Erythroblast (primary cell): ENCODE measurements at places on chromosomes 1 and 21.
A peak's percentile ranks its signal among the peaks of the same experiment; 100 is the strongest.

- DNase-seq: no peak
Measured at GRCh38 chr1:82893712-82894470, 1093.2 kb downstream of the ADGRL2 start.

DNA sequence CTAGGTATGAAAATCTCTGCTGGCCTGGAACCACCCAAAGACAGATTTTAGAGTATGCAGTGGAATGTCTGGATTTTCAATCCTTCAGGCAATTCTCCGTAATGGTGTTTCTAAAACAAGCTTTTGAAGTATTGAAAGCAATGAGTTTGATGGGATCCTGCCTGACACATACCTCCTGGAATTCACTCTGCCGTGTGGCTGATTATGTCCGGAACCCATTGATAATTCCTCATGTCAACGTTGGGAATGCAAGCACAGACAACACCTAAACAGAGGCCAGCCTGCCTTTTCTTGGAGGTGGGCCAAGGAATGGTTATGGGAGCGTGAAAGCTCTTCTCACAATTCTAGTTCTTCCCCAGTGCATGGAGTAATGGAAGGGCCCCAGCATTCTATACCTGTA is 168.9 kb upstream of the HMCN1 start:
- no peak for DNase-seq

GRCh38 chr1:111110197-111110899 is 29.5 kb downstream of the DRAM2 start:
- no peak for DNase-seq

DNA sequence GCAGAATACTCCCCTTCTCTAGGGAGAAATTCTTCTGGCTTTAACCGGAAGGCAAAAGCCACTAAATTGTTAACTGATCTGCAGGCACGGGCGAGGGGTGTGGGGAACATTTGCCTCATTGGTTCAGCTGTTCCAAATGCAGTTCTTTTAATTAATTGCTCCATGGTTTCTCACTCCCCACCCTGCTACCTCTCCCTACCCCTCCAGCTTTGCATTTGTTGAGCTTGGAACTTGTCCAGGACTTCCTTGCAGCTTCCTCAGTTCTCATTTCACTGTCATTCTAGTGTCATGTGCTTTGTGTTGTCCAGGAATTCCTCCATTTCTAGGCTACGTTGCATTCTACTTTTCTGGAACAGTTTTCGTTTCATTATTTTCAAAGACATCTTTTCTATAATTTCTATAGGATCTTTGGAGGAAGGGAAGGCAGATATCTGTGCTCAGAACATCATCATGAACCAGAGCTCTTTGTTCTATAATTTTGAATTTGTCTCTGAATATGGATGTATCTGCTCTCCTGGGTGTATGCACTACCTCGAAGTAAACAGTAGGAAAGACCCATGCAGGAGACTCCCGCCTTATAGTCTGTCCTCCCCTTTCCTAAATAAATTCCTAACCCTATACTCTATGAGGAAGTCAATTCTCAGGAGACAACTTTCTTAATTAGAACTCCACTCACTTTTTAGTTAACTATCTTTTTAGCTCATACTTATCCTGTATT is 132.4 kb upstream of the LMO4 start:
- DNase-seq: no peak

DNA sequence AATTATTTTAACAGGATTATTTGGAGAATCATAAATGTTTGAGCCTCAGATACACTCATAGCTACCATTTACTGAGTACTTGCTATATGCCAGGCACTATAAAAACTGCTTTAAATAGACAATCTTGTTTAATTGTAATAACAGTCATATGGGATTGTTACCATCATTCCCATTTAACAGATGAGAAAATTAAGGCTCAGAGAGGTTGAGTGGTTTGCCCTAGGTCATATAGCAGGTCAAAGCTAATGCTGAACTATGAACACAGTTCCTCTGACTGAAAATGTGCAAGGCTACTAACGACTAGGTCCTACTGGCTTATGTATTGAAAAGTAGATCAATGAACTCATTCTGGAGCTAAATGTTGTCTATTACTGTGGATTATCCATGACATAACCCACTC is 63.4 kb downstream of the DDR2 start:
- DNase-seq: no peak

GRCh38 chr1:155888481-155888880 is 22.7 kb downstream of the RIT1 start:
- no peak for DNase-seq

DNA sequence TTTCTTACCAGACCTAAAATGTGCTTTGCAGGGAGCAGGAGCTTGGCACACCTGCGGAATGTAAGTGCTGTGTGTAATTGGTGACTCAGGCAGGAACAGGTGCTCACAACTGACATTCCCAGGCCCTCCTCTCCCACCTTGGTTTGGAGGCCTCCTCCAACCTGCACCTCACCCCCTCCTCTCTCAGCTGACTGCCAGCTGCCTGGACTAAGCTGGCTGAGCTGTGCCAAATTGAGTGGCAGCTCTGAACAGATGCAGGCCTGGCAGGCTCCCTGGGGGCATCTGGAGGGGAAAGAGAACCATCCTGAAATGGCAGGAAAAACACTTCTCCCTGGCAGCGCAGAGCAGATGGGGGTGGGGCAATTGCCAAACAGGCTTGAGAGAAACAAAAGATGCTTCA is 91.7 kb upstream of the PGBD5 start:
- no peak for DNase-seq

- no peak for DNase-seq
Measured at GRCh38 chr1:192564099-192564498, 11.5 kb upstream of the RGS1 start.

DNA sequence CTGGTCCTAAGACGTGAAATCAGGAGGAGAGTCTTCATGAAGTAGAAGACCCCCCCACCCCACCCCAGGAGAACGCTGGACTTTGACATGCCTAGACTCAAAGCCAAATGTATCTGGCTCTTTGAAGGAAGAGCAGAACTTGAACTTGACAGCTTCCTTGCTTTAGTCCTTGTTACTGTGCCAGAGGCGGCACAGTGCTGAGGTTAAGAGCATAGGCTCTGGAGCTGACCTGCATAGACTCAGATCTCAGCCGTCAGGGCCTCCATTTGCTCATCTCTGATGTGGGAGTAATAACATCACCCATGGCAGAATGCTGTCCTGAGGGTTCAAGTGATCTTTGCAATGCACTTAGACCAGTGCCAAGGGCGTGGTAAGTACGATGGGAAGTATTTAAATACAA is 39.0 kb downstream of the COL6A1 start:
- no peak for DNase-seq

DNA sequence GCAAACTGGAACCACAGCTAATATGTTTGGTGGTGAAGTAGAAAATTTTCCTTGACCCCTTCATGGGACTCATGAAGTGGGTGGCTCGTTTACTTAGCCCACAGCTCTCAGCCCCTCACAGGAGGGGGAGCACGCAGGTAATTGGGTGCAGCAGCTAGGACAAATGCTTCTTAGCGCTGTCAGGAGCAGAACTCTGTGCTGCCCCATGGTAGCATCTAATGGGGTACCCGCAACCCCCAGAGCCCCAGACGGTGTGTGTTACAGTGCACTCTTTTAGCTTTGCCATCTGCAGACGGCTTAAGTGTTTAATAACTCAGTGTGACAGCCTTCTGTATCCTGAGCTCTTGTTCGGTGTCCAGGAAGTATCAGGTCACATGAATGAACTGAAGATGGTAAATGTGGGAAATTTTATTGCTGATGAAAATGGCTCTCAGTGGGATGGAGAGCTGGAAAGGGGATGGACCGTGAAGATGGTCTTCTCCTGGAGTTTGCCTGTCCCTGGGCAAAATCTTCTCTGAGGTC is 189.6 kb upstream of the ZRANB2 start:
- no peak for DNase-seq

DNA sequence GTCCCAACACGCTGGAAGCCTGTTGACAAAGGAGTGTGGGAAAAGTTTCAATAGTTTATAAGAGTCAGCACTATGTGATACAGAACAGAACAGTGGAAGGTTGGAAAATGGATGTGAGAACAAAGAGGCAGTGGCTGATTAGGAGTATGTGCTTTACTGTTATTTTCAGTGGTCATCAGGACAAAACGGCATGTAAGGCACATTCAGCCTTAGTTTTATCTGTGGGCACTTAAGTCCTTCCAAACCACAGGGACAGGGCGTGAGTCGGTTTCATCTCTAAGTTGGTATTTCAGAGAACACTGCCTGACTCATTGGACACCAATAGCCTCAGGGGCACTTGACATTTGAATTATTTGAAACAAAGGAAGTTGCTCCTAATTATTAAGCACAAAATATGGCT is 306.9 kb downstream of the ASTN1 start:
- no peak for DNase-seq

- no peak for DNase-seq
Measured at GRCh38 chr1:9212735-9213134, 21.8 kb upstream of the H6PD start.

DNA sequence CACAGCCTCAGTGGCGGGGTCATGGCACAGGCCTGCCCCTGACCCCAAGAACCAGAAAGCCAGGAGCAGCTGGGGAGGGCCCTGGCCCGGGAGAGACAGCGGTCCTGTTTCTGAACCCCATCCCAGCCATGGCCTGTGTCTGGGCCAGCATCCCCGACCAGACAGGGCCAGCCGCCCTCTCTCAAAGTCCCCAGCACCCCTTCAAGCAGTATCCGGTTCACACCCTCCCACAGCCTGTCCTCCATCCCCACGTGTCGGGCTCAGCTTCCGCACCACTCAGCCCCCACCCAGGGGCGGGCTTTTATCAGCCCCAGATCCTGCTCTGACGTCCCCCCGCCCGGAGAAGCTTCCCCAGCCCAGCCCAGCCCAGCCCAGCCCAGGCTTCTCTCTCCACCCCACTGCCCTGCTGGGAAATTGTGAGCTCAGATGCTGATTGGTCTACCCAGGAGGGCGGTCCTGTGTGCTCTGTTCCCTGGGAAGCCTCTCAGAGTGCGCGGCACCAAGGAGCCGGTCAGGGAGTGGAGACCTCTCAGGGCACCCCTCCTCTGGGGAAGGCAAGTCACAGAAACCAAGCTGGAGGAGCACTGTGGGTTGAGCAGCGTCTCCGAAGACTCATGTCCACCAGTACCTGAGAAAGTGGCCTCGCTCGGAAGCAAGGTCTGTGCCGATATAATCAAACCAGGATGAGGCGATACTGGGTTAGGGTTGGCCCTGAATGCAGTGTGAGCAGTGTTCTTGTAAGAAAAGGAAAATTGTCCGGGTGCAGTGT is 4.7 kb upstream of the FAAP20 start:
- DNase-seq: peak; percentile 92

GRCh38 chr1:234260578-234260977 is 112.7 kb upstream of the COA6 start:
- no peak for DNase-seq

DNA sequence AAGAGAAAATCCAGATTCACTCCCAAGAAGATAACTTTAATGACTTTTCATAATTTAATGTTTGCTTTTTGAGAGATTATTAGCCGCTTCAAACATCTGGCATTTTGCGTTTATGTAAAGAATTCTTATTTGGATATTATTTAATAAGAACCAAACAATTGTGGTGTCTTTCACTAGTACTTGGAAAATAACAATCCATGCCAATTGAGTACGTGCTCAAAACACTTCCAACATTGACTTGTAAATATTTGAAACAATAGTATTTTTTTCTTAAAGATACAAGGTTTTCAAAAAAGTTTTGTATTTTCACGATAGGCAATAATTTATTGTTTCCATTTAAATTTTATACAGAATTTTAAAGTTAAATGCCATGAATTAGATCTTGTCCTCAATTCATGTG is 498.7 kb downstream of the AMY1C start:
- DNase-seq: no peak

DNA sequence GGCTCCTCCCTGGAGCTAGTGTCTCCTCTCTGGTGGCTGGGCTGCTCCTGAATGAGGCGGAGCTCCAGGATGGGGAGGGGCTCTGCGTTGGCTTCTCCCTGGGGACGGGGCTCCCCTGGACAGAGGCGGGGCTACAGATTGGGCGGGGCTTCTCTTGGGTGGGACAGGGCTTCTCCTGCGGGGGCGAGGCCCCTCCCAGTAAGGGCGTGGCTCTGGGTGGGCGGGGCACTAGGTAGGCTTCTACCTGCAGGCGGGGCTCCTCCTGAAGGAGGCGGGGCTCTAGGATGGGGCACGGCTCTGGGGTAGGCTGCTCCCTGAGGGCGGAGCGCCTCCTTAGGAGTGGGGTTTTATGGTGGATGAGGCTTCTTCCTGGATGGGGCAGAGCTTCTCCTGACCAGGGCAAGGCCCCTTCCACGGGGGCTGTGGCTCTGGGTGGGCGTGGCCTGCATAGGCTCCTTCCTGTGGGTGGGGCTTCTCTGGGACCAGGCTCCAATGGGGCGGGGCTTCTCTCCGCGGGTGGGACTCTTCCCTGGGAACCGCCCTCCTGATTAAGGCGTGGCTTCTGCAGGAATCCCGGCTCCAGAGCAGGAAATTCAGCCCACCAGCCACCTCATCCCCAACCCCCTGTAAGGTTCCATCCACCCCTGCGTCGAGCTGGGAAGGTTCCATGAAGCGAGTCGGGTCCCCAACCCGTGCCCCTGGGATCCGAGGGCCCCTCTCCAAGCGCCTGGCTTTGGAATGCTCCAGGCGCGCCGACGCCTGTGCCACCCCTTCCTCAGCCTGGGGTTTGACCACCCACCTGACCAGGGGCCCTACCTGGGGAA is 22.7 kb upstream of the ARF1 start:
- peak; percentile 51 for DNase-seq

DNA sequence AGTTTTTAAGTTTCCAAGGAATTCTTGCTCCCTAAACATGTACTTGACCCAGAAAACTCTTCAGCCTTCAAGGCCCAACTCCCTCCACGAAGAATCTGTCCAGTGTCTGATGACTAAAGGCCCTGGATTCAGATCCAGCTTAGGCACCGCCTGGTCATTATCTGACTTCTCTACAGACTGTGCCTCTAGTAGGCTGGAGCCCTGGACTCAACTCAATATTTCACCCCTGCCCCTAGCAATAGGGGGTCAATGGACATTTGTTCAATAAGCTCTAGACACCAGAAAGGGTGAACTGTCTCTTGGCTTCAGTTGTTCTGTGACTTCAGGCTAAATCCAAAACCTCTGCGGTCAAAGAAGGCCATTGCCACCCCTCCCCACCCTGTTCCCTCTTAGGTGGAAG is 34.5 kb downstream of the NUAK2 start:
- no peak for DNase-seq

DNA sequence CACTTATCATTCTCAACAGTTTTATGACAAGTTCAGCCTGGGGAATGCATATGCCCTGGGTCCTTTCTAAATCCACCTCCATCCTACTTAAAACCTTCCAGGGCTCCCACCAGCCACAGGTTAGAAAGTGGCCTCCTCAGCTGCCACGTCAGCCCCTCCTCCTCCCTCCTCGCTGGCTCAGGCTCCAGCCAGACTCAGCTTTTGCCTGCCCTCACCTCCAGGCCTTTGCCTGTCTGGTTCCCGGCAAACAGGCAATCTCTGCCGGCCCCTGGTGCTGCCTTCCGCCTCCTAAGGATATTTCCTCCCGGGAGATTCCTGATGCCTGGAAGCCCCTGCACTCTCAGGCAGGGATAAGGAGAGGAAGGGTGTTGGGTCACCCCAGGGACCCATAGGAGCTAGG is 9.5 kb downstream of the RHBG start:
- DNase-seq: no peak
